ENCODE measurements at places on chromosomes 4 and X.

- DNase-seq, result no peak
Observed at GRCh38 chr4:89067417-89067816, 10.4 kb upstream of the FAM13A start.

- DNase-seq, result no peak
Observed at GRCh38 chr4:147076179-147076578, 130.5 kb upstream of the TTC29 start.

DNA sequence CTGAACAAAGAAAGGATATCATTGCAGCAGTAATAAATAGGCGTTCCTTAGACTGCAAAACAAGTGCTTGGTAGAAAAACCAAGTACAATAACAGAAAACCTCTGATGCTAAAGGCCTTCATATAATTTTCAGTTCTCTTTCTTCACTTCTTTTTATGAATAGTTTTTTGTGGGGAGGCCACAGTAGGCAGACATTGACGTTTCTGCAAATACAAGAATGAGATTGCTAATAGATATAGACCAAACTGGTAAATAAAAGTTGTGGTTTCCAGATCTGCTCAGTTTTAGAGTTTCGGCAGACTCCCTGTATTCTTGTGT is 57.0 kb upstream of the RAP1GDS1 start:
- no peak for DNase-seq

DNA sequence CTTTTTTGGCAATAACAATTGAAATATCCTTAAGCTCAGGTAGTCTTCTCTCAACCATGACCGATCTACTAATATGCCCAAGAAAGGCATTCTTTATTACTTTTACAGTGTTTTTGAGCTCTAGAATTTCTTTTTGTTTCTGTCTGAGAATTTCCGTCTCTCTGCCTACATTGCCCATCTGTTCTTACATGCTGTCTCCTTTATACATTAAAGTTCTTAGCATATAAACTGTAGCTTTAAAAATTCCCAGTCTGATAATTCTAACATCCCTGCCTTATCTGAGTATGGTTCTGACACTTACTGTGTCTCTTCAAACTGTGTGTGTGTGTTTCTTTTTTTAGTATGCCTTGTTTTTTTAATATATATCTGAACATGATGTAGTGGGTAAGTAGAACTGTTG is 658.1 kb downstream of the GRID2 start:
- no peak for DNase-seq

GRCh38 chr4:128916832-128917231 is 107.3 kb downstream of the JADE1 start:
- no peak for DNase-seq

DNA sequence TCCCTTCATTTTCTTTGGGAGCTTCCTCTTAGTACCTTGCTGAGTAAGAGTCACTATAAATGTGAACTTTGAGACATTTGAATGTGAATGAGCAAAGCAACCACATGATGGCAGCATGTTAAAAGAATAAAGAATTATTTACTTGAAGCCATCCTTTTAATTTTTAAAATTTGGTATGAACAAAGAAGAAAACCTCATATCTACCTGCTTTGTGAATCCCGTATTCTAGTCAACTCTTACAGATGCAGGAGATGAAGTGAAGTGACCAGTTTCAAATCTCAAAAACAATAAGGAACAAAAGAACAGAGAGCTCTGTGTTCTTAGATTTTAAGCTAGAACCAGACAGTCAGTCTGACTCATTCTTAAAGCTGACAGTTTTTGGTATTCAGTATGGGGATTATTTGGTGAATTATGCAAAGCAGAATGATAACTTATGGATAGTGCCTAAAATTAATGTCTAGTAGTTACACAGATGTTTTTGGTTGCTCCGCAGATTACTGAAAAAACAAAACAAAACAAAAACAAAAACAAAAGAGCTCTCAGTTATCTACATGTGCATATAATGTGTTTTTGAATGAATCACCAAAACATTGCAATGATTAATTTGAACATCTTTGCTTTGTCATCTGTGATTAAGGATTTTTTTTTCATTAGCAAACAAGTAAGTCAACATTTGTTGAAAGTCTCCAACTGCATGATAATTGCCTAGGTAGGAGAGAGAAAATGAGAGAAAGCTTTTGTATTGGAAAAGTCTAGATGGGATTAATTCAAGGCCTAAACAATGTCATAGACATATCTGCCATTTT is 48.2 kb upstream of the H2AZ1 start:
- no peak for DNase-seq

DNA sequence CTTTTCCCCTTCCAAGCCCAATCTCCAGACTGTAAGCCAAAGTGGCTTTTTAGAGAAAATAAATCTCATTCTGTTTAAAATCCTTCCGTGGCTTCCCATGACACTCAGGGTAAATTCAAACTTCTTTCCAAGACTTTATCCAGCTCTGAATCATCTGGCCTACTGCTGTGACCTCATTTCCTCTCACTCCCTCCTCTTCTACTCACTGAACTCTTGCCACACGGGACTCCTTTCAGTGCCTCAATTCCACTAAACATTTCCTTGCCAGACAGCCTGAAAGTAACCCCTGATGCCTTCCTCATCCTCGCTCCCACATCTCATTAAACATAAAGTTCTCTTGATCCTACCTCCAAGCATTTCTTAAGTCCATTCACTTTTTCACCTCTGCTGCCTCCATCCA is 27.8 kb upstream of the RNF128 start:
- no peak for DNase-seq

DNA sequence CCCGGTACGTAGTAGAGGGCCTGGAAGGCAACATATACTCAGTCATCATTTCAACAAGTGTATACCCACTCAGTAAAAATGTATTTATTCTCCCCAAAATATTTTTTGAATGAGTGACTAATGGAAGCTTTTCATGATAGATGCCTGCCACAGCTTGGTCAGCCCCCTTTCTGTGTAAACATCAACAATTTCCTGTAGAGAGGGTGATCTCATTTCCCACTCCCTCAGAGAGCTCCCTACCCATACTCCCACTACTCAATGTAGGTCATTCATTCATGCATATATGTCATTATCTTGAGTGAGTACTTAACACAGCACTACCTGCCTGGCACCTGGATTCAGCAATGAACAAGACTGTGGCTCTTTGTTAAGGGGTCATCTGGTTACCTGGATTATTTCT is 81.9 kb downstream of the STK32B start:
- DNase-seq, result no peak

DNA sequence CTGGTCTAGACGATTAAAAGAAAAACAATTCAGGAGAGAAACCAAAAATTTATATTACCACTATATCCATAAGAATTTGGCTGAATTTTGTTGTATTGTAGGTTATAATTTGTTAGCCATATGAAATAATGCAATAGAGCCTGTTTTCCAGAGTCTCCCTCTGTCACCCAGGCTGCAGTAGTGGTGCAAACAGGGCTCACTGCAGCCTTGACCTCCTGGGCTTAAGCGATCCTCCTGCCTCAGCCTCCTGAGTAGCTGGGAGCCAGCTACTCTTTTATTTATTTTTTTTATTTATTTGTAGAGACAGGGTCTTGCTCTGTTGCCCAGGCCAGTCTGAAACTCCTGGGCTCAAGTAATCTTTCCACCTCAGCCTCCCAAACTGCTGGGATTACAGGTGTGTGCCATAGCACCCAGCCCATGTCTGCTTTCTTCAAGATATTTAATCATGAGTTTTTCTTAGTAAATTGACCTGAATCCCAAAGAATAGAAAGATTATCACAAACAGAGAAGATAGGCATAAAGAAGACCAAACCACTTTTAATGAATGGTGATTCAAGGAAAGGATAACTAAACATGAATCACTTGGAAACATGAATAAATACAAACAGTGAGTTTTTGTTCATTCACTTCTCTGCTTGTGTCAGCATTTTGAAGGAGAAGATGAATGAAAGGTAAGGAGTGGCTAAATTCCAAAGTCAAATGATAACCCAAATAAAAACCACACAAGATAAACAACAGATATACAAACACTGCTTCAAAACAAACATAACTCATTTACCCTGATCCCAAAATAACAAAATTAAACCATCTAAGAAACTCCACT is 82.1 kb downstream of the PPP3CA start:
- no peak for DNase-seq

Data from stimulated activated CD4-positive, alpha-beta T cell treated with anti-CD3 and anti-CD28 coated beads, Interleukin-4, amount 100 ng/mL, for 4 hours (primary cell).